ENCODE measurements at places on chromosomes 7 and 10. TPM values are rescaled to one million over a fixed set of nuclear protein-coding genes. Genes with fewer than 3 reads are reported as not detected.

MLXIPL gene
- not detected for total RNA-seq

MLLT10 gene
- total RNA-seq = 45.3 TPM

CYP3A7 gene
- not detected for total RNA-seq

CTNNA3 gene
- total RNA-seq = under 0.01 TPM

NEURL1 gene
- 0.16 TPM for total RNA-seq

AGBL3 gene
- 1.3 TPM for total RNA-seq

TRIM74 gene
- total RNA-seq = not detected

ZNF33B gene
- total RNA-seq = 13.3 TPM

Measured in hair follicle dermal papilla cell (primary cell).